HS-27A (cell line): ENCODE measurements at places on chromosomes 11 and 22.

DNA sequence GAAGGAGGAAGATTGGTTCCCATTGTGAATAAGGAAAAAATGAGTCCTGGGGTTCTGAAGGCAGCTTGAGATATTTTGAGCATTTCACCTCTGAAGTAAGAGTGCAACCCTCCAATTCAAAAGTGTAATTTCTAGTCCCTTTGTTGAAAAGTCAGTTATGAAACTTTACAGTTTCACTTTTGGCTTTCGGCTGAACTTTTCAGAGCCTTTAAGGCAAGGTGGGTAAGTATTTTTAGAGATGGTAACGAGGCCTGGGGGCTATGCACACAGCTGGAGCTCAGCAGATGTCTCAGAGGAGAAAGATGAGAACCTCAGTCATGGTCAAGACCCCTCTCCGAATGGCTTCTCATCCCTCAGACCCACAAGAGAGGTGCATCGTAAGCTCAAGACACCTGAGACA lies 267.6 kb downstream of the KIRREL3 start:
- DNase-seq, result no peak

DNA sequence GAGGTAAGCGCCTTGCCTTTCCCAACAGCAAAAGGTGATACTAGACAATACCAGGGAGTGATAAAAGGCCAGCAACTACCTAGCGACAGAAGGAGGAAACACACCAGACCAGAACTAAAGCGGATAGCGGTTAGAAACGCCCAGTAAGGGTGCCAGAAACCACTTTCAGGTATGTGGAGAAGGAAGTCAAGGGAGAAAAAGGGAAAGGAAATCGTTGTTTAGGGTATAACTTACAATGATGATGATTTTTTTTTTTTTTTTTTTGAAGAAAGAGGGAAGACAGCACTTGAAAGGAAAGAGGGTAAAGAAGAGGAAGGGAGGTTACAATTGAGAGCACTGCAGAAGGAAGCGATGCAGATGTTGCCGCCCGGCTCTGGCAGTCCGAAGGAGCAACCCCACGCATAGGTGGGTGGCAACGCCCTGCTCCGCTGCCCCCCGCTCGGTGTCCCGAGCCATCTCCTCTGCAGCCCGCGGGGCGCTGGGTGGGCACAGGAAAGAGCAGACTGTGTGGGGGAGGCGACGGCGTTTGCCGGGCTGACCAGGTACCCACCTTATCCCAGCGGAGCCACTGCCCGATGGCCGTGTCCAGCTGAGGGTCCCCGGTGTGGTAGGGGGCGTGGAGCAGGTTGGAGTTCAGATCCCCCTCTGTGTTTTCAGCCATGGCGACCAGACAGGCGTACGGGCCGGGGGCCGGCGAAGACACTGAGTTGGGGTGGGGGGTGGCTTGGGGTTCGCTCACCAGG lies 561 bp downstream of the PGM2L1 start:
- no peak for DNase-seq

DNA sequence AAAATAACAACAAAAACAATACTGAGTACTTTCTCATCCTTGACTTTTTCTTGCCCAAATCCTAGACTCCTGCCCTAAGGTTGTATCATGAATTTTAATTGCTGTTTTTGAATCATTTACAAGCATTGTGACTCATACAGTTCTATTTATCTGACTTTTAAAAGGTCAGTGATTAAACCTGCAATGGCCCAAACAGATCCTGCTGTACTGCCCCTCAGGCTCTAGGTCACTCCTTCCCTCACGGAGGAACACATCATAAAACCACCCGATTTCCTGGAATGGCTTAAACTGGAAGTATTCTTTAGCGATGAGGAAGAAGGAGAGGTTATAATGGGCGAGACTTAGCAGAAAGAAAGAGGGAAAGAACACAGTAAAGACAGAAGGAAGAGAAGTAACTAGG lies 12.3 kb downstream of the ARFGAP3 start:
- no peak for DNase-seq

- DNase-seq, result no peak
Observed at GRCh38 chr11:123421589-123421988, 8.5 kb upstream of the GRAMD1B start.

DNA sequence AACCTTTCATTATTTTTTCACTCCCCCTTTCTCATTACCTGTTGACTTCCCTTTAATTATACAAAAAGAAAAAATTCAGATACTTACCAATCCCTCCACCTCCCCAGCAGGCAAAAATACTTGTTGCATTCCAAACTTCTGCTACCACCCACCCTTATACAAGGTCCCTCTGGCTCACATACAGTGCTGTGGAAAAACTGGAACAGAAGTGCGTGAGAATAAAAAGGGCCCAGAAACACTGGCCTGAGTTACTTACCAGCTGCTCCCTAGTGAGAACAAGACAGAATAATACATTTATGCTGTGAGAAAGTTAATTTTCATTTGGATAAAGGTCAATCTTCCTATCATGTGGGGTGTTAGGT lies 46.9 kb upstream of the RAPSN start:
- DNase-seq, result no peak

GRCh38 chr11:102806296-102806695 lies 8.3 kb upstream of the MMP1 start:
- no peak for DNase-seq

DNA sequence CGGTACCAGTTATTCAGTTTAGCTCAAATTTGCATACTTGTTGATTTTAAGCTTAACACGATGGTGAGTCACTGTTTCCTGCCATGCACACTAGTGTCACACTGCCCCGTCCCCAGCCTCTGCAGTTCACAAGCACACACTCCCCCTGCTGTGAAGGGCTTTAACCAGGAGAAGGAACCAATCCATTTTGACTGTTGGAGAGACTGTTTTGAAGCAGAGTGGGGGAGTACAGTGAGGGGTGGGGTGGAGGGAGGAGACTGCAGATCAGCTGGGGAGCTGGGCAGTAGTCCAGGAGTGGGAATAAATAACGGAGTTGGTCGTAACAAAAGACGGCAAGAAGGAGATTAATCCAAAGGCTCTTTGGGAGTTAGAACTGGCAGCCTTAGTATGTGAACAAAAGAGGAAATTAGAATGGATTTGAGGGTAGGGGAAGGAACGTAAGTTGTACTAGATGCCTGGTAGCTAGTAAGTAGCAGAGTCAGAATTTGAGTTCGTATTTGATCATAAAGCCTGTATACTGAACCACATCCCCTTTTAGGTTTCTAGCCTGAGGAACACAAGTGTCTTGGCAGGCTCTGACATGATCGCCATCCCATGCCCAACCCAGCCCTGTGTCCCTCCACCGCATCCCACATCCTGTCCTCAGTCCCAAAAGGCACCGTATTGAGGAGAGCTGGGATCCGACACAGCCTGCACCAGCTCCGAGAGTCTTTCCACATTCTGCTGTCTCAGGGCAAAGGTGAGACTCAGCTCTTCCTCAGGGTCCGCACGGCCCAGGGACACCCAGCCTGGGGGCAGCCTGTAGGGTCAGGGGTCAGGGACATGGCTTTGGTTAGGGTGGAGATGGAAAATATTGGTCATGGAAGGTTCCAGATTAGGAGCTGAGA lies 862 bp downstream of the TPP1 start:
- DNase-seq, result no peak

- no peak for DNase-seq
Observed at GRCh38 chr11:114448749-114449482, 9.6 kb downstream of the REXO2 start.

DNA sequence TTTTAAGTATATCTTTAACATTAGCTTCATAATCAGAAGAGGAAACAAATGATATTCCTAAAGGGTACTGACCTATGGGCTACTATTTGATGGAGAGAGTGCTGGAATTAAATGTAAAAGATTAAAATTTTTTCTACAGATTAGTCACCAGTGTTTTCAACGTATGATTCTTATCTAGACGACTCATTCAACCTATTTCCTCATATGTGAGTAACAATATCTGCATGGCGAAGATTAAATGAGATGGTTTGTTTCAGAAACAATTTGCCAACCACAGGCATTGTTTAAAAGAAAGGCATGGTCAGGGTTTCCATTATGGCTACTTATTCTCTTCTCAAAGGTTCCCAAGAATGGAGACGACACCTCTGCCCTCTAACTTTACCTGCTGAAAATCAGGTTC lies 20.4 kb downstream of the OR56B4 start:
- no peak for DNase-seq

- DNase-seq, result no peak
Observed at GRCh38 chr22:19873960-19874306, 19.3 kb upstream of the GNB1L start.

DNA sequence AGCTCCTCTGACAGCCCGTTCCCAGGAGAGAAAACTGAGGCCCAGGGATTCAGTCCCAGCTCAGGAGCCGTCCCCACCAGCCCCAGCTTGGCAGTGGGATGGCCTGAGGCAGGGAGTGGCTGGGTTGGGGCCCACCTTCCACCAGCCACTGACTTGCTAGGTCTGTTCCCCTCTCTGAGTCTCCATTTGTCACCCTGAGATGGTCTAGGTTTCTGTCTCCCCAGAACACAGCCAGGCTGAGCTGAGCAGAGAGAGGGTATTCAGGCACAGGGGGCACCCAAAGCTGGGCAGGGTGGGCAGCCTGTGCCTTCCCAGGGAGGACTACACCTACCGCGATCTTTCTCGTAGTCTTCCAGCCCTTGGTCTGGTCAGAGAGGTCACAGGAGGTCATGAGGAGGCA lies 95.7 kb downstream of the PDE2A start:
- DNase-seq, result no peak

DNA sequence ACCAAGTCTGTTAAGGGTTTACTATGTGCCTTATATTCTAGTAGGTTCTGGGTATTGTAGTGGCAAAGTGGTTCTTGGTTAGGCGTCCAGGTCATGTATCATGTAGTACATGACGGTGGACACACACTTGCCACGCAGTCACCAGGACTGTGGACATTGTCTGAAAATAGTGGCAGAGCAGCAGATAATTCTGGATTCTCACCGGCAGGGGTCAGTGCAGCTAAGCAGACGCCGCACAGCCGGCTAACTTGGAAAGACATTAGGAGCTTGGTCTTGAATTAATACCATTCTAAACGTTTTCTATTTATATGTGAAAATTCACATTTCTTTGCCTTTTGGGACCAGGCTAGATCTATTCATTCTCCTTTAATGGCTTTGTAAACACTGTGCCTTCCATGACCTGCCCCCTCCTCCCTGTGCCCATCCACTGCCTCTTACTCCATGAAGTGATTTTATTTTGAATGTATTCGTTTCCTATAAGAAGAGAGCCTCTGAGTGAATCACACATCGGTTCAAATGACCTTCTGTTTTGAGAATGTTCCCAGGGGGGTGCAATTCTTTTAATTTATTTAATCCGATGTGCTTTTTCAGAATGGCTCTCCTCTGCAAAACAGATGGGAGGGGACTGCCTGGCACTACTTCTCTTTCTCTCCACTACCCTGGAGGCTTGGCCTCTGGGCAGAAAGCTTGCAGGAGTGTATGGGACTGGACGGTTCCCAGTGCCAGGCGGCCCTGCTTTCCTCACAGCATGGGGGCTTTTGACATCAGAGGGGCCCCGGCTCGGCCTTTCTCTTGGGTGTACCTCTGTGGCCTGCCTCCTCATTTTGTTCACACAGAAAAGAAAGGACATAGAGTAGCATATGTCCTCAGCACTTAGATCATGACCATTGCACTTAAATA lies 378.0 kb downstream of the NTM start:
- no peak for DNase-seq

GRCh38 chr11:15208378-15209222 lies 93.9 kb downstream of the INSC start:
- DNase-seq, result no peak

- no peak for DNase-seq
Observed at GRCh38 chr11:19602891-19603290, 109.7 kb upstream of the NAV2 start.

DNA sequence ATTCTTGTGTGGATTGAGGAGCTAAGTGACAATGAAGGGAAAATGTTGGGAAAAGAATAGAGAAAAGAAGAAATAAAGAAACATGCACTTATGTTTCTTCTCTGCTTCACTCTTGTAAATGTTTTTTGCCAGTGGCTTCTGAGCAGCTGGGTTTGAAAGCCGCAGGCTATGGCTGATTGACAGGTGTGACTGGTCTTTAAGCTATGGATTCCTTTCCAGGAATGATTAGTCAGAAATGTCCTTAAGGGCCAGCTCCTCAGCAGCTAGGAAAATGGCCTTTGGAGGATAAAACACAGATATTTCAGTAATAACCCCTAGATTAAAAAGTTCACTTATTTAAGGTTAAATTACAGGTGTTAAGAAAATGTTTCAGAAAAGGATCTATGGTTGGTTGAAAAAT lies 6.5 kb upstream of the USP28 start:
- DNase-seq, result no peak
